ENCODE measurements at places on chromosomes 16 and 17.

- DNase-seq = no peak
Observed at GRCh38 chr17:60819447-60820130, 141.9 kb downstream of the BCAS3 start.

DNA sequence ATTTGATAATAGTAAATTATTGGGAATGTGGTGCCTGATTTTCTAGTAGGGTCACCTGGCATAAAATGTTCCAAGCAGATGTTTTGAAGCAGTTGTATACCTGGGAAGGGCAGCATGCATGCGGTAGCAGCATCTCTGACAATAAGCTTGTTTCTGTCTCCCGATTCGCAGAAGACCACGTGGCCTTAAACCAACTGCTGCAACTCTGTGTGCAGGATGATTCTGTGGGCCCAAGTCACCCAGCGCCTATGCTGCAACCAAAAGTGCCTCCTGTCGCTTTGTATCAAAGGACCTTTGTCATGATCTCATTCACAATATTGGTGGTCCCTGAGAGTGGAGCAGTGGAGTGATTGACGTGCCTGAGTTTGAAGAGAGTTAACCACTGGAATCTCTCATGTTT, 8.1 kb downstream of the NDEL1 start:
- no peak for DNase-seq

- no peak for DNase-seq
Observed at GRCh38 chr16:19329932-19330331, 44.4 kb downstream of the CLEC19A start.

GRCh38 chr17:17941015-17941414, 31.2 kb downstream of the TOM1L2 start:
- DNase-seq = no peak

- DNase-seq = no peak
Observed at GRCh38 chr17:57809879-57810278, 40.0 kb downstream of the MRPS23 start.

GRCh38 chr16:7107436-7107835, 225.2 kb upstream of the RBFOX1 start:
- DNase-seq = no peak

DNA sequence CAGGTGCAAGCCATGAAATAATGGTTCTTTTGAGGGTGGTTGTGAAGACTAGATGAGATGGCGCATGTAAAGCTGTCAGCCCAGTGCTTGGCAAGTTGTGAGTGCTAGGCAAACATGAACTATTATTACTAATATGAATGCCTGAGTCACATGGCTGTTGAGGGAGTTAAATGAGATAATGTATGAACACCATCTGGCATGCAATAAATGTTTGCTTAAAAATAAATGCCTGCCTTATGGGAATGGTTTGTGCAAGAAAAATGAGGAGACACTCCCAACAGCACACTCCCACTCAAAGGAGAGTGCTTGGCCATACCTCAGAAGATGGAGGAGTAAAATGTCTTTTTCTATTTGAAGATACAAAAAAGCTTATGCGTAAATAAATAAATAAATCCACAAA, 3.6 kb downstream of the MAPK3 start:
- DNase-seq = no peak

- DNase-seq = no peak
Observed at GRCh38 chr16:25172831-25173230, 43.9 kb upstream of the AQP8 start.

GRCh38 chr16:57244463-57244766, 644 bp upstream of the ARL2BP start:
- no peak for DNase-seq

DNA sequence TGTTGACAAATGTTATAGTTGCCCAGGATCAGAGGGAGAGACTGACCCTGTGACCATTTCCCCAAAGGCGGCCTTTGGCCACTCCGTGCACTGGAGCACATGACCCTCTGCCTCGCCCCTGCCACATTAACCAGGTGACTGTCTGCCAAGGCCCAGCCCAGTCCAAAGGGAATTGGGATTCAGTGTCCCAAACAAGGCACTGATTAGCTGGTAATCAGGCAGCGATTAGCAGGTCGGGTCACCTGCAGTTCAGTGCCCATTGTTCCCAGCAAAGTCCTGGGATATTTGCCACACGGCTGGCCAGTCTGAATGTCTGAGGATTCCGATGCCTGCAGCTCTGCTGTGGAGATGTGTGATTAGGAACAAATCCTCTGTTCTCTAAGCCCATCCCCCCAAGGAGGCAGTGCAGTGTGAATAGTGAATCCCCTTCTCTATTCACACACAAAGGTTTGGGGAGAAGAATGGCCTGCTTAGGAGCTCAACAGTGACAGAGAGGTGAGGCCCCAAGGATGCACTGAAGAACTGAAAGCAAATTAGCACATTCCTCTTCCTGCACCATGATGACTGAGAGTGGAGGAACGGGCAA, 123.1 kb upstream of the MAF start:
- DNase-seq = peak; percentile 66

- no peak for DNase-seq
Observed at GRCh38 chr17:57994436-57994835, 6.4 kb upstream of the VEZF1 start.

DNA sequence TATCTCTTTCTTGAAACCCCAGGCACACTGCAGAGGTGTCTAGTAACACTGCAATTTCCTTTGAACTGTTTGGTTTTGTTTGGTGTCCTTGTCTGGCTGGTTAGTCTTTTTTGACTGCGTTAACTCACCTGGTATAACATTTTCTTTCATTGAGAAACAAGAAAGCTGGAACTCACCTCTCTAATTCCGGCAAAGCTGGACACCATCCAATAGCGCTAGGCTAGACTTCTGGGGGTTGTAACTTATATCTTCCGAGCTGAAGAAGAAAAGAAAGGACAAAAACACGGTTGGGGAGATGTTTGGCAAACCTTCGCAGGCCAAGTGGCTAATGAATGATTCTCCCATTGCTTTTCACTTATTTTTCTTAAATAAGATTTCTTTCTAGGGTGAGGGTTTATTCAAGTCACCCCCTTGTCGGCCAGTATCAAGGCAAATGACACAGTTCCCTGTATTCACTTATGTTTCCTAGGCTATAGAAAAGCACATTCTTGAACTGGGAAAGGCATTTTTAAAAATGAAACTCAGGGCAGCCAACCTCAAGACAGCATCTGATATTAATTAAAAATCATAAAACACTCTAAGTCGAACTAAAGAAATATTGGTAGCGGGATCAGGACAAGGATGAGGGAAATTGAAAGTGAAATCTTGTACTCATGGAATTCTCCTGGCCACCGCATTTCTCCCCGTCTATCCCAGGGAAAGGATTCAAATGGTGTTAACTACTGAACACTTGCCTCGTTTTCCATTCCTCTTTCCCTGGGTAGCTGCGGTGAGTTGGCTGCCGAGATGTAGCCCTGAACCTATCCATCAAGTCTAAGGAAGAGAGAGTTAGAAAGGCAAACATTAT, 95.9 kb upstream of the ZFHX3 start:
- DNase-seq = peak; percentile 46

GRCh38 chr16:29987371-29988085, 7.9 kb downstream of the HIRIP3 start:
- no peak for DNase-seq

GRCh38 chr16:66278604-66279262, 87.8 kb upstream of the CDH5 start:
- DNase-seq = no peak

GRCh38 chr16:9308356-9308801, 216.9 kb downstream of the HAPSTR1 start:
- DNase-seq = no peak

GRCh38 chr17:8670421-8670820, 39.9 kb upstream of the MYH10 start:
- DNase-seq = peak; percentile 57

DNA sequence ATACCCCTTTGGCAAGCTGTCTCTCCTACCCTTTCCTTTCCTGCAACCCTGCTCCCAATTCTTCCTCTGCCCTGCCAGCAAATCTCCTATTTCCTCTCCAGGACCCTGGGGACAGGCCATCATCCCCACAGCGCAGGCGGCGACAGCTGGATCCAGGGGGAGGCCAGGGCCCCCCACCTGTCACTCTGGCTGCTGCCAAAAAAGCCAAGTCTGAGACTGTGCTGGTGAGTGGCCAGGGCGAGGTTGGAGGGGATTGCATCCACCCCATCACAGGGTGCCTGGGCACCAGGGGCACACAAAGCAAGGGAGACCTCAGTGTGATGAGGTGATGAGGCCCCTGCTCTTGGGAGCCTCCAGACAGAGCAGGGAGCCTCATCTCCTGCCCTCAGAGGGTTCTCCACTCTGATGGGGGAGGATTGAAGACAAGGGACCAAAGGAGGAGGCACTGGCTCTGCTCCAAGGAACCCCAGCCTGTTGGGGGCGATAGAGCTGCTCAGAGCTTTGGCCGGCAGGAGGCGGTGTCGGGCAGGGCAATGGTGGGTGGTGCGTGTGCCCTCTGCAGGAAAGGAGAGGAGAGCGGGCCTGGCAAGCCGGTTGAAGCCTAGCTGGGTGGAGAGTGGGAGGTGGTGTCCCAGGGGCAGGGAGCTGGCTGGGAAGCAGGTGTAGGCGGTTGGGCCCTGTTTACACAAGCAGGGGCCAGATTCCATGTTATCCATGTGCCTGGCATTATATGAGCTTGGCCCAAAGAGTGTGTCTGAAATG, 15.6 kb upstream of the PDK2 start:
- no peak for DNase-seq

GRCh38 chr16:94918-95265, 16.9 kb downstream of the MPG start:
- no peak for DNase-seq

DNA sequence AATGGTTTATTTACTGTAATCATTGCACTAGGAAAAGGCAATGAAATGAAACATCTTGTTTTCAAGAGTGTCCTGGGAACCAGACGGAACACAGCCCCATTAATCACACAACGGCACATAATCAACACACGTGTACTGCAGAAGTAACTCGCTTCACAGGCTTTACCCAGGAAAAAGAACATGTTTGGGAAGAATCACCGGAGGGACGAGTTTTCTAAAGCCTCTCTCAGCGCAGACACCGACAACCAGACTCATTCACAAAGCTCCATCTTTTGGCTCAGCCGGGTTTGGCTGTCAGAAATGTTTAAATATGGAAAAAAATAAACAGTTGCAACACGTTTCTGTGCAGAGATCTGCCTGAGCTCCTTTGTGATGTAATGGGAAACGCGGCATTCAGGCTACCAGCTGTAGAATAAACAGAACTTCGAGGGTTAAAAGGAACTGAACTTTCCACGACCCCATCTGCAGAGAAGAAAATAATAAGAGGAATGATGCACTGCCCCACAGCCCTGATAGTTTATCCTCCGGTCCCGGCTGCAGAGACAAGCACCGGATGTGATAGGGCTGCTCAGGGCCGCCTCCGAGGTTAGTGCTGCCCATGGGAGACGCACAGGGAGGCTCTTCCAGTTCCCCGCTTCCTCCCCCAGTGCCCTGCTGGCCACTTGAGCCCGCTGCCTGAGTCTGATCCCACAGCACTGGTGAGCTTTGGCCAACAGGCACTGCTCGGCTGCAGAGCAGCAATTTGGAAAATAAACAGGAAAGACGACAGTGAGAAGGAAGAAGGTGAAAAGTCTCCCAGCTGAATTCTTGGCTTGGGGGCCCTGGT, 119.8 kb downstream of the HIC1 start:
- DNase-seq = peak; percentile 91

DNA sequence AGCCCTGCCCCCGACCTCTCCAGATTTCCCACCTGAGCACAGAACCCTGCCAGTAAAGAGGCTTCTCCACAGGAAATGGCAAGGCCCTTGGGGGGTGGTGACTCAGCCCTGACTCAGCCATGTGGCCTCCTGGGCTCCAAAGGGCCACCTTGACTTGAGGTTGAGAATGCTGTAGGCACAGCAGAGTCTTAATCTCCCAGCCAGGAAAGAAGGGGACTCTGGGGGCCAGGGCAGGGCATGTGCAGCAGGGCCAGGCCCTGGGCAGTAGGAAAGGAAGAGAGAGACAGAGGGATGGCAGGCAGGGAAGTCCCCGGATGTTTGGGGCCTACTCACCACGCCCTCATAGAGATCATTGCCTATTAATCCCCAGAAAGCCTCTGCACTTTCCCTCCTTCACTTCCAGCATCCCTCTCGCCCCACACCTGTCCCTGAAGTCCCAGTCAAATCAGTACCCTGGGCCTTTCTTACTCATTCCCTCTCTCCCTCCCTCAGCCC, 4.8 kb upstream of the ITGA3 start:
- no peak for DNase-seq

- DNase-seq = no peak
Observed at GRCh38 chr16:67965668-67966548, 2.5 kb downstream of the SLC12A4 start.

DNA sequence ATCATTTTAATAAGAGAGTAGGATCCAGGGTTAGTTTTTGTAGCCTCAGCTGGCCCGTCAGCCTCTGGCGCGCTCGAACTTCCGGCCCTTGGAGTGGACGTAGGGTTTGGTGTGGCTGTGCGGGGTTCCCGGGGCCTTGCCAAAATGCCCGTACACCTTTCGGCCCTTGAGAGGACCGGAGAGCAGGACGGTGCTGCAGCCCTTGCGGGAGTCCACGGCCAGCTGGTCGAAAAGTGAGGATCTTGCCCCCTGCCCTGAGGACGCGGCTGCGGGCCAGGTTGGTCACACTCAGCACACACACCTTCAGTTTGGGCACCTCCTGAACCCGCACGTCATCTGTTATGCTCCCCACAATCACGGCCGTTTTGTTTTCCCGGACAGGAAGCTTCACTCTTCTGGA, 42.2 kb upstream of the CNTNAP4 start:
- DNase-seq = no peak

DNA sequence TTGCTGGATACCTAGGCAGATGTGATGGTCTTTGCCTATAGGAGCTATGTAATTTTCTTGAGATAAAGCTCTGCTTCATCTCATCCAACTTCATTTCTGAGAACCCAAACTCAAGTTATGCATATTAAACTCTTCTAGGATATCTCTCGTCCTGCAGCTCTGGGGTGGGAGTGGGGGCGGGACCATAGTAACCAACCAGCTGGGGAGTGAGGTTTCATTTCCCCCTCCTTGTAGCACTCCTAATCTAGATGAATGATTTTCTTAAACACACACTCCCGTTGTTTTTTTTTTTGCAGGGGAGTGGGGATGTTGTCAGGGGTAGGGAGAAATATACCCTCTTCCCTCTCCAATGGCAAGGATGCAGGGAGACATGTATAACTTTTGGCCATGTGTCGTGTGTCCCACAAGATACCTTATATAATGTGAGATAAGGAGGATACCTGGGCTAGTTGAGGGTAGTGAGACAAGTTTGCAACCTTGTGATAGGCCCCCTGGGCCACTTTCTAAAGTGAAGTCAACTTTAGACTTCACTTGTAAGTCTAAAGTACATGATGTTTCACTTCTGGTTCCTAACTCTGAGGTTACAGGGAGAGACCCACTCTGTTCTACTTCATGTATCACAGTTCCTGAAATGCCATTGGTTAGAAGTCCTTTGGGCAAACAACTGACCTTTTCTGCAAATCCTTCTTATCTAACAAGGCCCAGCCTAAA, 10.5 kb upstream of the HEATR6 start:
- DNase-seq = no peak

- no peak for DNase-seq
Observed at GRCh38 chr17:61026818-61027217, 349.2 kb downstream of the BCAS3 start.

Data from eye (tissue), 1 donor.